Esophagus (tissue), 2 donors: ENCODE measurements at places on chromosomes 12 and 14. TPM values are rescaled to one million over a fixed set of nuclear protein-coding genes. Genes with fewer than 3 reads are reported as not detected.

Gene KSR2
- 0.04 TPM for polyA plus RNA-seq

Gene TMEM179
- polyA plus RNA-seq, result 0.06 TPM

Gene DHRS2
- polyA plus RNA-seq, result 0.14 TPM

Gene APOLD1
- polyA plus RNA-seq, result 2.4 TPM

Gene GPX2
- 77.2 TPM for polyA plus RNA-seq

Gene SLC39A5
- polyA plus RNA-seq, result 0.29 TPM

Gene MGAT2
- polyA plus RNA-seq, result 9.2 TPM

Gene KLRD1
- polyA plus RNA-seq, result 0.16 TPM

Gene PAX9
- 78.7 TPM for polyA plus RNA-seq

Gene P2RX7
- 2.5 TPM for polyA plus RNA-seq

Gene CLEC4C
- polyA plus RNA-seq, result not detected

Gene C14orf180
- 0.06 TPM for polyA plus RNA-seq

Gene POTEM
- polyA plus RNA-seq, result not detected

Gene MGP
- polyA plus RNA-seq, result 51.2 TPM

Gene ADGRD1
- polyA plus RNA-seq, result 2.9 TPM

Gene SUOX
- 14.9 TPM for polyA plus RNA-seq

Gene SLC35F4
- not detected for polyA plus RNA-seq

Gene C12orf76
- polyA plus RNA-seq, result 4.1 TPM

Gene FLVCR2
- polyA plus RNA-seq, result 1.2 TPM
